NCI-H1092 treated with DMSO at 0.1 percent for 48 hours (cell line): ENCODE measurements at places on chromosomes 5 and 9.

- no peak for DNase-seq
Observed at GRCh38 chr5:96709152-96709821, 47.1 kb downstream of the CAST start.

DNA sequence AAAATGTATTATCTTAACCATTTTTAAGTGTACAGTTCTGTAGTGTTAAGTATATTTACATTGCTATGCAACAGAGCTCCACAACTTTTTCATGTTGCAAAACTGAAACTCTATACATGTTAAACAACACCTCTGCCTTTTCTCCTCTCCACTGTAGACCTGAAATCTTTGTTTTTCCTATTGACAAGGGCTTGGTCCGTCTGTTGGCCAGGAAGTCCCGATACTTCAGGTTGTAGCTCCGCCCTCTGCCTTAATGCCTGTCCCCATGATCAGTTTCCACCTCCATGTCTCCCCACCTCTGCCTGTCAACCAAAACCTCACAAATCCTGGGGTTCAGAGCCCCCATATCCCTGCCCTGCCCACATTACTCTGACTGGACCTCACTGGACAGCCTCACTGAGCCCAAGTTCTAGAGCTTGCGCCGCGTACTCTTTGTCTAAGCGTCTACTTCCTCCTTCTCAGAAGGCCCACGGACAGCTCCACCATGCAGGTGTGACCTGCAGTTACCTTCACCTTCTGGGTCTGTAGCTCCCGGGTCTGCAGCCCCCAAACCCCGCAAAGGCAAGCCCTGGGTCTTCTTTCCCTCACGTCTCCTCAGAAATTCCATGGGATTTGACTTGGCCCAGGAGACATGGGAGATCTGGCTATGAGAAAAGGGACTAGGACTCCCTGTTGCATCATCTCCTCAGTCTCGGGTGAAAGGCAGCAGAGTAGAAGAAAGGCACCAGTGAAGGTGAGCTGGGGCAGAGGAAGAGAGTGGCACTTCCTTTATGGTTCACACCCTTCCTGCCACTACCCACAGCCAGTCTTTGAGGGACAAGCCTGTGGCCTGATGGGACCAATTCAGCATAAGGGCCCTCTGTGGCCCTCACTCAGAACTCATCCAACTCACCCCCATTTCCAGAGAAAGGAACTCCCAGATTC lies 8.0 kb downstream of the GLIPR2 start:
- DNase-seq = no peak

DNA sequence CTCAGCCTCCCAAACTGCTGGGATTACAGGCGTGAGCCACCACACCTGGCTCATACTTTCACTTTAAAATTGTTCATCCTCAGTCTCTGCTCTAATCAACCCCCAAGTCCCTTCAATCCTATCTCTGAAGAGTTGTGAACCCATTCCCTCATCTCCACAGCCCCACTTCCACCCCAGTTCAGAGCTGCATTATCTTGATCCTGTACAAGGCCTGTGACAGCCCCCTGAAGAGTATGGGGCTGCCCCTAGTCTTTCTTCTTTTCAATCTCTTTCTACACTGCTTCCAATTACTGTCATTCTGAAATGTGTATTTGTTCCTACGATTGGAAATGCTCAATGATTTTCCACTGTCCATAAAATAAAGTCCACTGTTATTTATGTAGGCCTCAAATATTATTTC lies 588.3 kb downstream of the RAB3C start:
- no peak for DNase-seq

GRCh38 chr5:143986516-143987212 lies 174.7 kb downstream of the HMHB1 start:
- DNase-seq = no peak

- peak; percentile 18 for DNase-seq
Observed at GRCh38 chr5:150523472-150524350, 15.8 kb downstream of the NDST1 start.

DNA sequence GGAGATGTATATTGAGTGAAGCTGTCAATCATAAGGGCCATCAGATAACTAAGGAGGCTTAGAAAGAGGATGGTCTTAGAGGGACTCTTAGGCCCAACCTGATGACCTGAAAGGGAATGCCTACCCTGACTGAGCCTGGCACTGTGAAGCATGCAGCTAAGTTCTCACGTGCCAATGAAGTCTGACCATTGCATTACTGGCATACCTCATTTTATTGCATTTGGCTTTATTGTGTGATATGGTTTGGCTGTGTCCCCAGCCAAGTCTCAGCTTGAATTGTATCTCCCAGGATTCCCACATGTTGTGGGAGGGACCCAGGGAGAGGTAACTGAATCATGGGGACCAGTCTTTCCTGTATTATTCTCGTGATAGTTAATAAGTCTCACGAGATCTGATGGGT lies 421.6 kb upstream of the SGCD start:
- DNase-seq = no peak

- DNase-seq = no peak
Observed at GRCh38 chr5:18078157-18078556, 443.9 kb downstream of the TAF11L14 start.

DNA sequence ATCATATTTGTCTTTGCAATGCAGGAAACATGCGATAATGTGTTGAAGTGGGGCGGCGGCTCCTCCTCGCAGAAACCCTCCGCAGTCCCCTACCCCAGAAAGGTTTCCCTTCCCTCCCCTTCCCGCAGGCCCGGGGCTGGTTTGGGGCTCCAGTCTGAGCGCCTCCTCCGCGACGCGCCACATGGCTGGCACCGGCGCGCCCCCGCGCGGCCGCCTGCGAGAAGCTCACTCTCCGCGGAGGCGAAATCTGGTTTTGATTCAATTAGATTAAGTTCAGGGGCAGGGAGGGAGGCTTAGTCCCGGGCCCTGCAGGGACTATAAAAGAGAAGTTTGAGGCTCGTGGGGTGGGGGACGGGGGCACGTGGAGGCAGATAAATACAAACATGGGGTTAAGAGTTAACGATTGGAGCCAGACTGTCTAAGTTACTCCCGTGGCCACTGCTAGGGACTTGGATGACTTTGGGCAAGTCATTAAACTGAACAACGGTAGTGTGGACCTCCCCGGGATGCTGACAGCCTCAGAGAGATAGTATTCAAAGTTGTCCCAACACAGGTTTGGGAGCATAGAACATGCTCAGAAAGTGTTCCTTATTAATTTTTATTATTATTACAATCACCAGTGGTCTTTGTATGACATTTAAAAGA lies 69.4 kb downstream of the MSX2 start:
- peak; percentile 1 for DNase-seq

- DNase-seq = no peak
Observed at GRCh38 chr5:74943905-74944304, 77.7 kb upstream of the FAM169A start.

GRCh38 chr9:9117866-9118265 lies 1318.3 kb upstream of the DMAC1 start:
- peak; percentile 24 for DNase-seq

DNA sequence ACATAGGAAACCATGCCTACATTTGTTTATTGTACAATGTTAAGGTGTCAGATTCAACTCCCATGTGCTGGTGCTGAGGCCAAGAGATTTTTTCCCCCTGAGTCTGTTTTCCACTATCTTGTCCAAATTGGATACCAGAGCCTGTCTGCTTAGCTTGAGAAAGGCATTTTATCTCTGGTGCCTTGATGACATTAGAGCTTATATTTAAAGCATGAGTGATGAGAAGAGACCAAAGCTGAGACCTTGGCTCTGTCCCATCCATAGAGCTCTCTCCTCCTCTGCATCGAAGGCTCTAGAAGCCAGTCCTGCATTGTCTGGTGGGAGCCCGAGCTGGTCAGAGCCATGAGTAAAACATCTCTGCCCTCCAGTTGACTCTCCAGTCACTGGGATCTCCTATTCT lies 10.4 kb upstream of the PPP2CA start:
- DNase-seq = no peak

DNA sequence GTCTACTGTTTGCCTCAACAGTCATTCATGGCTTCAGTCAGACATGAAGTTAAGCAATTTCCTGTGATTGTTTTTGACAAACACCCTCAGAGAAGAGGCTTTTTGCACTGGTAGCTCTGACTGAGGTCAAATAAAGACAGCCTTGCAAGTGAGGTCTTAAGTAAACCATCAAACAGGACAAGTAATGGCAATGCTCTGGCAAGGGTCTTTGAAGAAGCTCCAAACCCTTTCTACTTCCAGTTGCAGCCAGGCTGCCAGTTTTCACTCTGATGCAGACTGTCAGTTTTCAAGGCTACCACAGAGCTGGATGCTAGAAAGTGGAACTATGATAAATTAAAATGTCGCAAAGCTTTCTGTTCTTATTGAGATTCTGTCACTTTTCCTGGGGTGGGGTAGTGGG lies 421.5 kb upstream of the PTGER4 start:
- DNase-seq = no peak
